ENCODE measurements at places on chromosomes 6 and 20.
A peak's percentile ranks its signal among the peaks of the same experiment; 100 is the strongest.

- DNase-seq: no peak
Observed at GRCh38 chr6:55047451-55048044, 126.8 kb upstream of the HCRTR2 start.

- DNase-seq: peak; percentile 60
Observed at GRCh38 chr6:72411872-72412708, 209.8 kb upstream of the KCNQ5 start.

- no peak for DNase-seq
Observed at GRCh38 chr6:112096901-112097300, 9.5 kb downstream of the FAM229B start.

GRCh38 chr6:119002069-119002468 is 67.1 kb upstream of the MCM9 start:
- no peak for DNase-seq

DNA sequence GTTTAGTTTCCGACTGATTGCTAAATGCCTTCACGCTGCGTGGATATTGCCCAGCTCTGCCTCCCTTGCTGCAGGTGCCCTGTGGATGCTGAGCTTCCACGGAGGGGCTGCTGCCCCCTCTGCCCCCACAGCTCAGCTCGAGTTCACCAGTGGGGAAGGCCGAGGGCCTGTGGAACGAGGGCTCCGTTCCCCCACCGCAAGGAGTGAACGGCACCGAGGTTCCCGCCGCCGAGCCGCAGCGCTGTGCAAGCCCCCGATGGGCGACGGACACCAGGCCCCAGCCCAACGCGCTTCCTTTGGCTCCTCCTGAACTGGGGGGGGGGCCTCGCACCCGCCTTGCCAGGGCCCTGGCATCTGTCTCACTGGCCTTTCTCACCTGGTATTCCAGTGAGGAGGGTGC is 17.7 kb downstream of the DLL1 start:
- DNase-seq: no peak

DNA sequence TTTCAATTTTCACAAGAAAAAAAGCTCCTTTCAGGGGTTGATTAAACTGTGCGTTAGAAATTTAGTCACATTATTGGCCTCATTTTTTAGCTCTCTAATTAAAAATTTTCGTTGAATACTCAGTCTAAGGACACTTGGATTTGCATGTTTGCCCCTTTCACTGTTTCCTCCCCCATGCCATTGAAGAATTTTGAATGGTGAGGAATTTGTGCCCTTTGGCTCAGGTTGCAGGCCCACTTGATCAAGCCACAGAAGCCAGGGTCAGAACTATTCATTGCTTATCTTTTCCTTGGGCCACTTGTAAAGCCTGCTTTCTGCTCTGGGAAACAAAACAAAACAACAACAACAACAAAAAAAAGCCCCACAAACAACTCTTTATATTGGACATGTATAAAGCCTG is 12.2 kb downstream of the LIN28B start:
- DNase-seq: no peak

DNA sequence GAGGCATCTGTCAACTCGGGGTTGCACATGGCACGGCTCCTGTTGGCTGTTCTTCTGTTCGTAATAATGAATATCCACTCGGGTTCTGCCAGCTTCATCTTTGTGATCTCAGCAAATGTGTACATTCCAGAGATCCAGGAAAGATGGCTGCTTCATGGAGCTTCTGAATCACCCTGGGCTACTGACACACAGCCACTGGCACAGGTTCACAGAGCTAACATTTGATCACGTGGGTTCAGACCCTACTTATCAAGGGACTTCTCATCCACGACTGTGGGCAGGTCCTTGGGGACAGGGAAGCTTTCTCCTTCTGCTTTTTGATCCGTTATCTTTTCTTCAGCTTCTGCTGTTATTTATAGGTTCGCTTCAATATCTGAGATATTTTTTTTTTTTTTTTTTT is 18.1 kb downstream of the PPP1R3G start:
- no peak for DNase-seq

DNA sequence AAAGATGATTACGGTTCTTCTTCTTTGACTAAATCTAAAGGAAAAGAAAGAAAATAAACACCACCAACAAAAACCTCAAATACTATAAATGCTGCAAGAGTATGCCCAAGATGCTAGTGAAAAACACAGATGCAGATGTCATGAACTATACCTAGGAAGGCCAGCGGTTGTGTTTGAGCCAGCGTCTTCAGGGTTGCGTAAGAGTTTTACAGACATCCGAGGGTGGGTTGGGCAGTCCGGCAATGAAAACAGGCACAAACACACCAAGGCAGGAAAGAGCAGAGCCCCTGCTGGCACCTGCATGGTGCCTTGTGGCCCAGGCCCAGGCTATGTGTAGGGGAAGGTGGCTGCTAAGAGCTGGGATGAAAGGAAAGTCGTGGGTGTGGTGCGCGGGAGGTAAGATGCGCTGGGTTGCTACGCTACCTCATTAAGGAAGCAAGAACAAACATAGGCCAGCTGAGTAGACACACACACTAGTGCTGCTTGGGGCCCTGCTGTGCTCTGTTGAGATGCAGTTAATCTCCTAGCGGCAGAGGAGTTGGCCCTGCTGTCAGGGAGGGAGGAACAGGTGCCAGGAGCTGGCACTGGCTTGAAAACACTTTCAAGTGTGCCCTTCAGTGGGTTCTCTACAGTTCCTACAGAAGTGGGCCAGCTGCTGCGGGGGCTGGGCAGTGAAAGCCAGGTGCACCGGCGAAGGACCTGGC is 170.2 kb upstream of the PLN start:
- DNase-seq: peak; percentile 88

- DNase-seq: no peak
Observed at GRCh38 chr6:64266351-64266821, 630.8 kb downstream of the PHF3 start.

GRCh38 chr6:75363304-75363703 is 78.7 kb upstream of the TMEM30A start:
- DNase-seq: no peak

GRCh38 chr20:50126662-50127061 is 13.7 kb upstream of the UBE2V1 start:
- no peak for DNase-seq

DNA sequence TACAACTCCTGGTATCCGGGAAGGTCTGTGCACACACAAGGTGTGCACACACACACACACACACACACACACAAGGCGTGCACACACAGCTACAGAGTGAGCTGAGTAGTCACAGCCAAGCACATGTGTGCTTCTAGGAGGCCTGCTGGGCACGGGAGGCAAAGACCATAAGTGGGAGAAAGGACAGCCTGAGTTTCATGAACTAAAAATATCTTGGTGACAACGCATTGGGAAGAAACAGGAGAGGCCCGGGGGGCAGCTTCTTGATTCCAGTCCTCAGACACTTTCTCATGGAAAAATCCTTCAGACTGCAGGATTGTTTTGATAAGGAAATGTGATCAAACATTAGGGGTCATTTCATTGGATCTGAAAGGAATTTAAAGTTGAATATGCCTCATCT is 2.6 kb downstream of the TRAF3IP2 start:
- DNase-seq: no peak

GRCh38 chr20:62977613-62978560 is 25.4 kb downstream of the SLC17A9 start:
- DNase-seq: no peak

GRCh38 chr20:23479043-23479442 is 11.9 kb upstream of the CST8 start:
- no peak for DNase-seq

DNA sequence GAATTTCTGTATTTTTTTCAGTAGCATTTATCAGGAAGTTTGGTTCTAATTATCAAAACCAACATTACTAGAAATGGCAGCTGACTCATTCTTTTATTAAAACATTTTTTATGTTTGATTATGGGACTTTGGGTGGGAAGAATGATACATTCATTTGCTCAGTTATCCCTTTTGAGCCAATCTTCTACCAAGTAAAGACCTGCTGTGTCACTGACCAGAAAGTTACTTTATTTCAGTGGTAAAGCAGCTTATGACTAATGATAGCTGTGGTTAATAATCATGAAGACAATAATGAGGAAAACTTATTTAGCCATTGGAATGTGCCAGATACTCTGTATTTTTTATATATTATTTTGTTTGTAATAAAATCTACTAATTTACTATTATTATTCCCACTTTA is 142.3 kb downstream of the FARS2 start:
- no peak for DNase-seq

GRCh38 chr20:59819496-59820203 is 113.8 kb downstream of the SYCP2 start:
- no peak for DNase-seq

GRCh38 chr20:11098888-11099287 is 425.1 kb upstream of the JAG1 start:
- no peak for DNase-seq

DNA sequence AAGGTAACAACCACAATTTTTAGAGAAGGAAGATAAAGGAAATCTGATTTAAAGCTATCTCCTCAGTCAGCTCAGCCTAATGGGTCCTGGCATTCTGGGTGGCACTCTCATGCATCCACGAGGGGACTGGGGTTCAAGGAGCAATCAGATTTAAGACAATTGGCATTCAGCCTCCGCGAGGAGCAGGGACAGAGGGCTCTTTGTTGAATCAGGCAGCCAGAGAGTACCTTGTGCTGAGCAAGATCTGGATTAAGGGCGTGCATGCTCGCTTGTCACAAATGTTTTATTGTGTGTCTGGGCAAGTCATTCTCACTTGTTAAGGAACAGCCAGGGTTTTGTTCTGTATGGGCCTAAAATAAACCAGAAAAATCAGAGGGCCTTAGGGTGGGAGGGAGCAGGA is 475.3 kb upstream of the NRSN1 start:
- DNase-seq: no peak

GRCh38 chr20:59455402-59456341 is 148.7 kb upstream of the PHACTR3 start:
- DNase-seq: no peak

GRCh38 chr6:35449287-35449881 is 2.8 kb upstream of the FANCE start:
- DNase-seq: peak; percentile 38

- no peak for DNase-seq
Observed at GRCh38 chr6:130032758-130033340, 14.5 kb downstream of the L3MBTL3 start.

GRCh38 chr6:83215131-83216047 is 22.2 kb downstream of the RWDD2A start:
- DNase-seq: peak; percentile 41

GRCh38 chr6:5302995-5303622 is 41.8 kb downstream of the FARS2 start:
- DNase-seq: peak; percentile 5

- no peak for DNase-seq
Observed at GRCh38 chr20:15487682-15488081, 1085.6 kb downstream of the KIF16B start.

GRCh38 chr20:1754749-1755148 is 97.2 kb upstream of the SIRPG start:
- no peak for DNase-seq

GRCh38 chr6:161750686-161751085 is 476.8 kb upstream of the AGPAT4 start:
- no peak for DNase-seq

DNA sequence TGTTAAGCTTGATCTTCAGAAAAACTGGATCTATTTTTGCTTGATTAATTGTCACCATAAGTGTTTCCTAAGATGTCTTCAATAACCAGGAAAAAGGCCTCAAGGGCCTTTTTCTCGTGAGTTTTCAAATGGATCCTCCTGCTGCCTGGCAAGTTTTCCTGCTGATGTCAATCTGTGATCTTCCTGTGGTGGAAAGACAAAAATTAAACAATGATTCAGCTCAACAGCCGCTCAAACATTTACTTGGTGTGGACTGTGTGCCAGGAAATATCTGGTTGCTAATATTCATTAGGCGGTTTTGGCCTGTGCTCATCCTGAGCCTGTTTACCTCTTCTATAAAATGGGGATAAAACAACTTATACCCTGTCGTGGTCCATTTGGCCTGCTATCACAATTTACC is 35.4 kb upstream of the SSTR4 start:
- DNase-seq: no peak

- DNase-seq: no peak
Observed at GRCh38 chr6:143774347-143774746, 68.8 kb upstream of the LTV1 start.

- no peak for DNase-seq
Observed at GRCh38 chr20:20808016-20808415, 95.6 kb upstream of the RALGAPA2 start.

DNA sequence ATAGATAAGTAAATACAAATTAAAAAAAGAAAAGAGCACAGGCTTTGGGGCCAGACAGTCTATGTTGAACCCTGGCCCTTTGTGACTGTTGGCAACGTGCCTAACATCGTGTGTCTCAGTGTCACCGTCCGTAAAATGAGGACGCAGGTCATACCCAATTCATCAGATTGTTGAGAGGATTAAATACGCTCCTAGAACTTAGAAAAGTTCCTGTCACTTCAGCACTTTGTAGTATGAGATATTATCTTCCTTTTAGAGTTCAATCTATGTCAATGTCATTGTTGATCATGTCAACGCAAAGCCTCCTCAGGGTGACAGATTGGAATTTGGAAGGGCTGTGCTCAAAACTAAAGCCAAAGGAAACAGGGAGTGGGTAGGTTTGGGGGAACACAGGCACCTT is 21.7 kb downstream of the SERPINB1 start:
- DNase-seq: no peak
